G401 (cell line): ENCODE measurements at places on chromosomes 2 and 18.
A peak's percentile ranks its signal among the peaks of the same experiment; 100 is the strongest.

DNA sequence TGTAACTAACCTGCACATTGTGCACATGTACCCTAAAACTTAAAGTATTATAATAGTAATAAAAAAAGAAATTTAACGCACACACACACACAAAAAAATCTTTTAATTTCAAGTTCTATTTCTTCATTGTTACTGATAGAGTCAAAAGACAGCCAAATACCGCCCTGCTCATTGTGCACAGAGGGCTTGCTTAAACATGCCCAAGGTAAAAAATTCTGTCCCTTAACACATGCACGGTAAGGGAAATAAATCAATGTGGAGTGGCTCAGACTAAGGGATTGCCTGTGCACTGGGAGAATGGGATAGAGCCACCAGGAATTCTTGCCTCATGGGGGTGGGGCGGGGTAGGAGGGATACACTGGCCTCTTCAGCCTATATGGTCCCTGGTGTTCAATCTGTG is 468.0 kb downstream of the NUP35 start:
- DNase-seq = no peak

DNA sequence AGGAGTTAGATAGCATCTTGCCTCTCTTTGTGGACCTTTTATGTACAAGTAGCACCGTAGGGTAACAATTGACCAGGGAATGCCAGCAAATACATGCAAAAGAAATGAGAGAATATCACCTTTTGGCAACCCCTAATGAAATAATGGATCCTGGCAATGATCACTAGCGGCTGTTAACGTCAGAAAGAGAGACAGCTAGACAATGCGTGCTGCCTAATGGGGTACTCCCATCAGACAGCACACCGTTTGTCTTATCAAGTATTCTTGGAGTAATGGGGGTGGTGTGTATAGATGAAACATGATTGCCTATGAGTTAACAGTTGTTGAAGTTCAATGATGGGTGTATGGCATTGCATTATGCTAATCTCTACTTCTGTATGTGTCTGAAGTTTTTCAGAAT is 1.6 kb downstream of the ELAC1 start:
- DNase-seq = peak; percentile 20

DNA sequence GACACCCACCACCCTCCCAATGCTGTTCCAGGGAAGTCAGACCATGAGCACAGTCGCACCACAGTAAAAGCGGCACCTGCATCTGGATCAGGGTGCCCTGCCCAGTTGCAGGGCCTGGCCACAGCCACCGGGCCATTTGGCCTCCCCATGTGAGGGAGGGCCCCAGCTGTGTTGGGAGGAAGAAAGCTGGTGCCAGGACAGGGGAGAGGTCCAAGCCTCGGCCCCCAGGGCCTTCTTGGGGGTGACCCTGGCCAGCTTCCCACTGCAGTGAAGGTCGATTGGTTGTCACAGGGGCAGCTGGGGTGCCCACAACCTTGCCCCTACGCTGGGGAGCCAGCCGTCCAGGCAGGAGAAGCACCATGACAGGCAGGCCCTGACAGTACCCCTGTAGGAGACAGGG is 183.2 kb upstream of the RAB6C start:
- DNase-seq = no peak

- DNase-seq = no peak
Measured at GRCh38 chr2:31223026-31223425, 5.7 kb upstream of the CAPN14 start.

- DNase-seq = no peak
Measured at GRCh38 chr18:48884306-48884705, 66.5 kb downstream of the SMAD7 start.

DNA sequence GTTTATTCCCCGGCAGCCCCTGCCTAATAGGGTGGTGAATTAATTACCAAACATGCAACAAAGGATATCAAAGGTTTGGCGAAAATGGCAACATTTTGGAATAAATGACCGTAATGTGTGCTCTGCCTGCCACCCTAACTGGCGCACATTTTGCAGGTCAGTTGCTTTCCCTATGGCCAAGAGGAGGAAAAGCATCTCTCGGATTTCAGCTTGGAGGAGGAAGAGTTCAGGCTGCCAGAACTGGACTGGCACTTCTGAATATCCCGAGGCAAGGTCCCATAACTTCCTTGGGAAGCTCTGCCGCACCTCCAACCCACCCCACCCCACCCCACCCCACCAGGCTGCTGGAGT is 37.1 kb downstream of the SLC25A52 start:
- peak; percentile 49 for DNase-seq

DNA sequence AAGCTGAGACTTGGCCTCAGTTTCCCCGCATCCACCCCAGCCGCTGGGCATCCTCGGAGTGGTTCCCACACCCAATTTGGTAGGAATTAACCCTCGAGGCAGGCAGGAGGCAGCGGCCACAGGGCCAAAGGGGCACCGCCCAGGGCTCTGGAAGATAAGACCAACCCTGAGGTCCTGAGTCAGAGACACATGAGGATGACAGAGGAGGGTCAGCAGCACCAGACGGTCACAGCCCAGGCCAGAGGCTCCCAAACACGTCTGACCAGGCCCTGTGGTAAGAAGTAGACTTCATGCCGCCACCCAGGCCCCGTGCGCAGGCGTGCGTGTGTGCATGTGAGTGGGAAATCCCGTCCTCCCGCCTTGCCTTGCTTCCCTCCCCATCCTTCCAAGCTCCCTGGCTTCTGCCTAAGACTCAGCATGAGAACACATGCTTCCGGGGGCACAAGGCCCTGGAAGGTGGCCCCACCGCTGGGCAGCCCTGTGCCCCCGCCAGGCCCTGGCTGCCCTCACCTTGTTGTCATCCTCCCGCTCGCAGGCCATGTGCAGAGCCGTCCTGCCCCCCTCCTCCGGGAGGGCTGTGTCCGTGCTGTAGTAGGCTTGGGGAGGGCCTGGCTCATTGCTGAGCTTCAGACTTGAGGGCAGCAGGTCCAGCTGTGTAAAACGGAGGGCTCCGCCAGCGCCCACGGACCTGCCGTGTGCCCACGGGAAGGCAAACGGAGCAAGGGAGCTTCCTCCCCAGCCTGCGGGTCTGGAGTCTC is 46.3 kb downstream of the ANKMY1 start:
- no peak for DNase-seq

GRCh38 chr2:95122197-95122551 is 566 bp upstream of the MRPS5 start:
- DNase-seq = no peak

DNA sequence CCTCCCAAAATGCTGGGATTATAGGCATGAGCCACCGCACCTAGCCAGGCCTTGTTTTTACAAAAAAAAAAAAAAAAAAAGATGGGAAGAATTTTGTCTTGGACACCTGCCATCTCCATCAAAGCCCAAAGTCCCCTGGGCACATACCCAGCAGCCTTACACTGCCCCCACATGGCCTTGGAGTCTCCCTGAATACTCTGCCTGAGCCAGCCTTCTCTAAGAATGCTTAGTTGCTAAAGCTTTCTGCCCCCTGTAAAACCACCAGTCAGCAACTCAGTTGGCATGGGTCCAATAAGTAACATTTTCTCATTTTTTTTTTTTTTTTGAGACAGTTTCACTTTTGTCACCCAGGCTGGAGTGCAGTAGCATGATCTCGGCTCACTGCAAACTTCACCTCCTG is 40.6 kb downstream of the SPC25 start:
- DNase-seq = no peak

DNA sequence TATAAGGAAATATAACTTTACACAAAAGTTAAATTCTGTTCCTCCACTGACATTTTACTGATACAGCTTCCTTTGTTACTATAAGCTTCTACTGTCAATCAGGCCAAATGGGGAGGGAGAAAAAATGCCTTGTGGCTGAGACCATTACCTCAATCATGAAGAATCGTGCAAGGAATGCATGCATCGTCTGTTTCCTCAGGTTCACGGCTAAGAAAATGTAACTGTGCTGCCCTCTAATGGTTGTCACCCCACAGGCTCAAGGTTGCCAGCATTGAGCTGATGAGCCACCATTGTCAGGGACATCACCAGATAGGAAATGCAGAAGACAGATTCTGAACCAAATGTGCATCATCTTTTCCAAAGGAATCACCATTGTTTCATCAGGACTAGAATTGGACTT is 426.9 kb downstream of the CDH2 start:
- peak; percentile 2 for DNase-seq

- no peak for DNase-seq
Measured at GRCh38 chr2:152086231-152086630, 12.6 kb downstream of the CACNB4 start.

- DNase-seq = no peak
Measured at GRCh38 chr2:184767059-184767458, 168.7 kb downstream of the ZNF804A start.

DNA sequence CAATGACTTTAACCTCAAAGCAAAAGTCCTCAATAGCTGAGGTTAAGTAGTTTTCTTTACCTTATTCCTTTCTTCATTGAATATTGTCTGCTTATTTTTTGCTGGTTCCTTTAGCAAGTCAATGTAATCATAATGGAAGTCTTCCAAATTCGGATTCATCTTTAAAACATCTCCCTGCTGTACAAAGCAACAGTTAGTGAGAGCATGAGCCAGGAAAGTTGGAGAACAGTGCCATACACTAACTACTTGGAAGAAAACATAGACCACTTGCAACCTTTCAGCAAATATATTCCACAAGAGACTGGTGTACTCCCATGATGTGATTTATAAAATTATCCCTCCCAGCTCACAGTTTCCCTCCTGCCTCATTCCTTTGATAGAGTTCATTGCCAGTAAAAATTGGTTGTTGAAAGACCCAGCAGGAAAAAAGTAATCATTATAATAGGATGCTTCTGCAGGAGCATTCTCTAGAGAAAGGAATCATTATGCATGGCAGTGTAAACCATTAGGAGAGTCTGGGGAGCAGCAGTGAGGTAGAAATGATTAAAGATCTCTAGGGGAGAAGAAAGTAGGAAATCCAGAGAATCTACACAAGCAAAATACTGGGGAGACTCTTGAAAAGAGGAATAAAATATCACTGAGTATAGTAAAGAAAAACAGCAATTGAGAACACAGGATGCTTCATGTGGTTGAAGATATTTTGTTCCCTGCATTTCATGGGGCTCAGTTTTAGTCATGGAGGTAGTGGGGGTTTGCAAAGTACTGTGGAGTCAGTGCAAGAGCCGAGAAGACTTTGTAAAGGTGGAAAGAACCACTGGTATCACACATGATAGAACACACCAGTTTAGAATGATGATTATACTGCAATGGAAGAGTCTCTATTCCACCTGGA is 38.6 kb upstream of the TTN start:
- DNase-seq = no peak

DNA sequence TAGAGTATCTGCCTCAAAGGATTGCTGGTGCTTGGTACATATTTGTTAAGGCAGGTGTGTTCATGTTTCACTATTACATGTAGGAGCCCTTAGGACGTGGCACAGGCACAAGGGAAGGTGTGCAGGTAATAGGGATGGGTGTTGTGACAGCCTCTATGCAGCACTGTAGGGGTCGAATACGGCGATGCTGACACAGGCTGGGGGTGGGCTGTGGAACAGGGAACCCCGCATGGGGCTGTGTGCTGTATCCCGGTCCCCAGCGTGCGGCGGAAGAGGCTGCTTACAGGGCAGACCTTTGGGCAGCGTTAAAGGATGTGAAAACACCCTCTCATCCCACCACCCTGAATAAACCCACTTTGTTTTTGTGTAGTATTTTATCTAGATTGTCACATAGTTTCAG is 21.5 kb downstream of the B3GNT2 start:
- DNase-seq = no peak

DNA sequence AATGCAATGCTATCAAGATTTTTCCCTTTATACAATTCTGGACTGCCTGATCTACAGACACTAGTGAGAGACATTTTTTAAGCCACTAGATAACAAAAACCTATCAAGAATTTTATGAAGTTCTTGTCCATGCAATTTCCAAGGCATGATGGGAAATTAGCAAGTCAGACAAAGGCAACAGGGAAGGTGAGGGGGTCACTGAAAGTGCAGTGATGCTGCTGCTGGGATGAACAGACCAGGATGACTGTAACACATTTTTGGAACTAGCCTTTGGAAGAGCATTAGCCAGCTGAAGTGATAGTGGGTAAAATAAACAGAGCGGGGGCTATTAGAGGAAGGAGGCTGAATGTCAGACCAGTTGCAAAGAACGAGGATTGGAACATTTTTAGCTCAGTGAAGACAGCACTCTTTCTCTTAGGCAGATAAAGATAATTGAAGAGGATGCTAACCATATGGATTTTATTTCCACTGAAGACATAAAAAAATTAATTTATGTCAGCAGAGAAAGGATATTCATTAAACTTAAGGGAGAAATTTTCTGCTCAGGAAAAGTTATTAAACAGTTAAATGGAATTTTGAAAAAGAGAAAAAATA is 17.9 kb downstream of the NRXN1 start:
- no peak for DNase-seq

- DNase-seq = no peak
Measured at GRCh38 chr18:48002933-48003365, 72.5 kb upstream of the SMAD2 start.

DNA sequence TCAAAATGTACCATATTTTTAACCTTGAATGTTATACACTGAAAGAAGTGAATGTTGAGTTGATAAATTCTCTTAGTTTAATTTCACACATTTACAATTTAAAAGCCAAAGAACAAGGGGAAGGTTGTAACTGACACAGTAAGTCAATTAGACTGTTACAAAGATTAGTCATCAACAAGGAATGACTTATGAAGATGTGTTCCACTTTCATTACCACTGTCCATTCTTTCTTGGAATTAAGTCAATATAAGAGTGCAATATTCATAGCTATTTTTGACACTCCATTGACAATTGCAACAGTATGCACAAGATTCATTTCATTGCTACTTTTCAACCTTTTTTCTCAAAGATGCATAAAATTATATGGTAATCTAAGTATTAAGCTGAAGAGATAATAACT is 291.3 kb downstream of the RIT2 start:
- DNase-seq = no peak

DNA sequence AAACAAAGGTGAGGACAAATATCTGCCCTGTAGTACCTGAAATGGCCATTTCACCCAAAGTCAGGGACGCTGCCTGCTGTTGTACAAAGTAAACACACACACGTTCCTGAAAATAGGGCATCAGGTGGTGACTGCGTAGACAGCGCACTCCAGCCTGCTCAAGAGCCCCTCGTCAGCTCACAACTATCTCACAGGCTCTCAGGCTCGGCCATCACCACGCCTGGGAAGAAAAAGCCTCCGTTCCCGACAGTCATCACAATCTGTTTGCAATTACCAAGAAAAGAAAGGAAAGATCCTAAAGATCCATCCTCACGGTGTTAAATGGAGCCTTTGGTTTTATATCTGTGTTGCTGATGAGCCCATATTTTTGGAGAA is 230.2 kb downstream of the ZNF516 start:
- DNase-seq = no peak

- peak; percentile 64 for DNase-seq
Measured at GRCh38 chr2:171598713-171599319, 76.5 kb downstream of the CYBRD1 start.

DNA sequence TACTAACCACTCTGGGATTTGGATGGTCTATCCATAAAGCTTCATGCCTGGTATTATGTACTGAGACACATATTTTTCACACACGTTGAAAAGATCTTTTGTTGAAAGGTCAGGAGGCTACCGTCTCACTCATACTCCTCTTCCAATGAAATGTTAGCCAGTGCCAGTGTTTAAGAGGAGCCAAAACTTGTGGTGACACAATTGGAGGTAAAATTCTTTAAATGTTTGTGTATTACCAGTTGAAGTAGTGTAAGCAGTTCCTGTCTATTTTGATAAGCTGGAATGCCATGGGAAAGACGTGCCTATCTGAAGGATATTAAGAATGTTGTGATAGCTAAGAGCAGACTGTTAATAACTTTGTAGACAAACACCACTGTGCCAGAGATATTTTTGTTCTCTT is 32.1 kb downstream of the MARCHF7 start:
- DNase-seq = no peak

- no peak for DNase-seq
Measured at GRCh38 chr2:11726384-11726783, 20.0 kb upstream of the LPIN1 start.

GRCh38 chr2:42410742-42411514 is 49.9 kb upstream of the COX7A2L start:
- DNase-seq = no peak
